ENCODE measurements at places on chromosomes 5 and 9.

DNA sequence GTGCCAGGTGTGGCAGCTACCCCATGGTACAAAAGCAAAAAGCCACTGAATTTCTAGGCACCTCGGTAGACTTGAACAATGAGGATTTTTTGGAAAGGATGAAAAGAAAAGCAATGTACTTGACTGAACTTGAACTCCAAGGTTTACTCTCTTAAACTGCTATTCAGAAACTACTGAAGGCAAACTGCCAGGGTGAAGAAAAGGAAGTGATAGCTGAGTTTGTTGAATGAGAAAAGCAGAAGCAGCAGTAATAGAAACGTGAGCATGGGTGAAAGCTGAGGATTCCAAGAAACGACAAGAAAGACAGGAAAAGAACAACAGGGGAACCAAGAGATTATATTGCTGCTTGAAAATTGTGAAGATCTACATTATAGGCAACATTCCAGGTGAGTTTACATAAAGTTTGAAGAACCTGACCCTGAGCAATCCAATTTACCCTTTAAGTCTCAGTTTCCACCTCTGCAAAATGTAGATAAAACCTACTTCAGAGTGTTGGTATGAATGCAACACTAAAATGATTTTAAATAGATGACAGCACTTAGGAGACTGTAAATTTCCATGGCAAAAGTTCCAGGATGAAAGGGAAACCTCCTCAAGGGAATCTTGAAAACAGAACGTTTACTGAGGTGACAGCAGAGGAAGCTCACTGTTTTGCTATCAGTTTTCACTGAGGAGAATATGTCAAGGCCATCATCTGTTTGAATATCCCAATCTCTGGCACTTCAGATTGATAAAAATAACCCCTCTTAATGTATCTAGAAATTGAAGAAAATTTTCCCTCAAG, 245.8 kb downstream of the SPATA31D1 start:
- DNase-seq, result no peak

DNA sequence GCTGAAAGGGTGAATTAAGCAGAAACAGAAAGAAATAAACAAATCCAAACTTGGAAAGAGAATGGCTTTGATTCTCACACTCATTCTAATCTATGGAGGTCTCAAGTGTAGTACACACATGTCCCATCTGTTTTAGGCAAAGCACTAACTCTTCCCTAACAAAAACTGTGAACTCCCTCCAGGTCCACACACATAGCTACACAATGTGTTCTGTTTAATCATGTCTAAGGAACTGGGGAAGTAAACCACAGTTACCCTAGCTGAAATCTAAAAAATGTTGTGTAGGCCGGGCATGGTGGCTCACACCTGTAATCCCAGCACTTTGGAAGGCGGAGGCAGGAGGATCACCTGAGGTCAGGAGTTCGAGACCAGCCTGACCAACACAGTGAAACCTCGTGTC, 118.7 kb upstream of the FST start:
- no peak for DNase-seq

DNA sequence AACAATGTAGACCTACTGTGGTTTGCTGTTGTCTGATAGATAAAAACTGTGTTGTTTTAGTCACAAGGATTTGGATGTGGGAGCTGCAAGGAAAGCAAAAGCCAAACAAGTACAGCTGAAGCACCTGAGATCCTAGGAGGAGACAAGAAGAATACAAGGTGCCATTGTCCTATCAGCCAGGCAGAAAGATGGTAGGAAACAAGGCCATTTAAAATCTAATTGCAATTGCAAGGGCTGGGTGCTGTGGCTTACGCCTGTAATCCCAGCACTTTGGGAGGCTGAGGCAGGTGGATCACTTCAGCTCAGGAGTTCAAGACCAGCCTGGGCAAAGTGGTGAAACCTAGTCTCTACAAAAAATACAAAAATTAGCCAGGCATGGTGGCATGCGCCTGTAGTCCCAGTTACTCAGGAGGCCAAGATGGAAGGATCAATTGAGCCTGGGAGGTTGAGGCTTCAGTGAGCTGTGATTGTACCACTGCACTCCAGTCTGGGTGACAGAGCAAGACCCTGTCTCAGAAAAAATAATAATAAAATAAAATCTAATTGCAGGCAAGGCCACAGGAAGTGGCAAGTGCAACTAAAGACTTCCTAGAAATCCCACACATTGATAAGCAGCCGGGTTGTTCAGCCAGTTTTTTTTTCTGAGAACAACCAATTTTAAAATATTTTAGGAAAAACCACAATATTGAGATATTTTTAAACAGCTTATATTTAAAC, 22.6 kb downstream of the DOCK8 start:
- no peak for DNase-seq

GRCh38 chr5:37615184-37615583, 224.7 kb downstream of the GDNF start:
- no peak for DNase-seq
